Activated naive CD4-positive, alpha-beta T cell treated with anti-CD3 and anti-CD28 coated beads, Interleukin-2, amount 50 U/mL, for 72 hours (primary cell): ENCODE measurements at places on chromosomes 6 and 20. TPM values are rescaled to one million over a fixed set of nuclear protein-coding genes. Genes with fewer than 3 reads are reported as not detected.

The ADAM33 gene
- total RNA-seq, result not detected

The PRKN gene
- total RNA-seq, result 4.1 TPM

The ADA gene
- 33.4 TPM for total RNA-seq

The MYLIP gene
- total RNA-seq, result 10.9 TPM

The SFTA2 gene
- not detected for total RNA-seq

The NKX2-2 gene
- not detected for total RNA-seq

The DSTN gene
- 26.6 TPM for total RNA-seq

The TAGAP gene
- total RNA-seq, result 65.0 TPM

The TOX2 gene
- 3.6 TPM for total RNA-seq

The FNDC11 gene
- 0.10 TPM for total RNA-seq

The HRH3 gene
- total RNA-seq, result not detected

The ADGRF4 gene
- not detected for total RNA-seq

The HSF2 gene
- total RNA-seq, result 34.6 TPM

The ACOT13 gene
- 25.0 TPM for total RNA-seq

The SYCP2L gene
- 0.39 TPM for total RNA-seq

The KIAA1586 gene
- total RNA-seq, result 8.5 TPM

The MYL9 gene
- 0.57 TPM for total RNA-seq

The CCDC167 gene
- 53.3 TPM for total RNA-seq

The SYTL3 gene
- 143 TPM for total RNA-seq

The SLC39A7 gene
- 45.8 TPM for total RNA-seq

The TBC1D20 gene
- 23.9 TPM for total RNA-seq

The GPX5 gene
- total RNA-seq, result not detected

The IP6K3 gene
- not detected for total RNA-seq

The POM121L2 gene
- not detected for total RNA-seq

The SPATA25 gene
- total RNA-seq, result 1.8 TPM

The C2 gene
- total RNA-seq, result 5.2 TPM

The ITPR3 gene
- total RNA-seq, result 39.2 TPM

The EDN3 gene
- 0.14 TPM for total RNA-seq

The ABCF1 gene
- 91.3 TPM for total RNA-seq

The AIF1 gene
- total RNA-seq, result 43.9 TPM
